ENCODE measurements at places on chromosomes 7 and 10.

DNA sequence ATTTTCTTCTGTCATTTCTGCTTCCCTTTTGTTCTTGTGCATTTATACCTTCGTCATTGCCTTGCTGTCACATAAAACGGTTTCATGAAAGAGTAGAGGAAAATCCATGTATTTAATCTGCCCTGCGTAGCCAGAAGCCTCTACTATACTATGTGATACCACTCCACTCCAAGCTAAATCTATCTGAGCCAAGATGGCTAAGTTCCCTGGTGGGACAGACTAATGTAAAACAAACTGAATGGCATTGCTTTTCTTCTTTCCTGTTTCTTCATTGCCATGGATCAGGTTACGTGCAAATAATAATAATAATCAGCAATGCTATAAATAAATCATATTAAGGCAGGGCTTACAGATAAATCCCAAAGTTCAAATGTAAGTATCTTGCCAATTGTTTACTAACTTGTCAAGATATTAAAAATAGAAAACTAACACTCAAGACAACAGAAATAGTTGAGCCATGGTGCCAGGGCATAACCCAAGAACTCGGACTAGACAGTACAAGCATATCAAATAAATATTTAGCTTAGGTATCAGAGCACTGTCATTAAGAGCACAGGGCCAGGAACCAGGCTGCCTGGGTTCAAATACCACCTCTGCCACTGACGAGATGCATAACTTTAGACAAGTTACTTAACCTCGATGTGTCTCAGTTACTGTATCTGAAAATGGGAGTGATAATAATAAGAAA is 151.4 kb downstream of the PDE1C start:
- no peak for DNase-seq

DNA sequence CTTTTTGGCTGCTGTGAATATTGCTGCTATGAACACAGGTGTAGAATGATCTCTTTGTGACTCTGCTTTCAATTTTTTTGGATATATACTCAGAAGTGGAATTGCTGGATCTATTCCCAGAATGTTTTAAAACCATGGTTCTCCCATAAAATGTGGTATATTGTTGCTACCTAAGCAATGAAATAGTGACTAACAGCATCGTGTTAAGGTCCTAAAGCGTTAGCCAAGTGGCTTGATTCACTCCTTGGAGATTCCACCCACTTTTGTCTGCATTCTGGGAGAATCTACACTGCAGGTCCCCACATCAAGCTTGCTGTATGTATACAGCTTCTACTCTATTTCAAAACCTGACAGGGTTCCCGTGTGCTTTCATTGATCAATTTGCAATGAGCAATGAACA is 105.6 kb downstream of the CDK6 start:
- DNase-seq = no peak

DNA sequence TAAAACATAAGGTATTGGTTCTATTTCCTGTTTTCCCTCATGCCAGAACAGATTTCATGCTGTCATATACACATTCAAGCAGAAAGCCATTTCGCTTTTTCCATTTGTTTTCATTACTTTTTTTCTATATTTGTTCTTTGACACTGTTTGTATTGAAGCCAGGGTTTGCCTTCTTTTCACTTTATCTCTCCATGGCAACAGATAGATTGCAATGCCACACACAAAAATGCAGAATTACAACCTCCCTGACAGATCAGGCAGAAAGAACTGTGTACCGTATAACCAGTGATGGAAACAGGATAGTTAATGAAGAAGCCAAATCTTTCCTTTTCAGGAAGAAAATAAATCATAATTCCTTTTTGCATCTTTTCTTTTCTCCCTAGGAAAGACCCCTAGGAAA is 103.0 kb upstream of the PCGF5 start:
- DNase-seq = no peak

DNA sequence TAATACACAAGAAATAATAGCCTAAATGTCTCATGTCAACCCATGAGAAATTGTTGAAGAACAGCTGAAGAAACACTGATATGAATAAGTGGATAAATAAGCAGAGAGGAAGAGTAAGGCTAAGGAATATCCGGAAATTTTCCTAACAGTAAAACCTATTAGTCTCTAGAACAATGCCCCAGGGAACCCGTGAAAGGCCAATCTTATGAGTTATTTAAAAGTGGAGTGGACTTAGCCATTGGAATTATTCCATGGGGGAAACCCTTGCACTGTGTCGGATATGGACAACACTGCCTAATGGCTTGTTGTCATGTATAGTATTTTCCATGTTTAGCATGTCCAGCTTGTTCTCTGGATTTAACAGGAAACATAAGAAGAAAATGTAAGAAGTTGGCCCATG is 217.2 kb upstream of the PLXNA4 start:
- DNase-seq = no peak

GRCh38 chr7:111825046-111825445 is 262.8 kb upstream of the IMMP2L start:
- no peak for DNase-seq

DNA sequence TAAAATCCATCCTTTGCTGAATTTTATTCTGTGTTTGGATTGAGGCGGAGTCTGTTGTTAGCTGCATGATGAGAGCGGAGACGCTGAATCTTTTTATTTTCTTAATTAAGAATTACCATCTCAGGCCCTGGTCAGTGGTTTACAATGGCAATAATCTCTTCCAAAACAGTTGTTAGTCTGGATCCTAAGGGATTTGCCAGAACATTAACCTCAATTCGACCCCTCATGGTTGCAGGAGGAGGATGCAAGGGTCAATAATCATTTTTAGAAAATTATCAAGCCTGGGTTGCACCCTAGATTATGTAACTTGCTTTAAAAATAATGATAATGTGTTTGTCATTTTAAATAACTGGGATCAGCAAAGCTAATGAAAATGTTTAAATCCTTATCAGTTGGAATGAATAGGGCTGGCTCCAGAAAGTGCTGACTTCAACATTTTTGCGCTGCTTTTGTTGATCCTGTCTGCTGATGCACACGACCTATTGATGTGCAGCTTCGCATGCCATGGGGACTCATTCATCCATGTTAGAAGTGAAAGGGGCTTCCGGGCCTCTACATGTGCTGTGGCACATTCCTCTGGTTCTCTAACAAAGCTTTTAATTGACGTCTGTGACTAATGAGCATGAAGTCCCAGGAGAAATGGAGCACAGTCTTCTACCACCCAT is 80.7 kb upstream of the KIAA1217 start:
- no peak for DNase-seq

DNA sequence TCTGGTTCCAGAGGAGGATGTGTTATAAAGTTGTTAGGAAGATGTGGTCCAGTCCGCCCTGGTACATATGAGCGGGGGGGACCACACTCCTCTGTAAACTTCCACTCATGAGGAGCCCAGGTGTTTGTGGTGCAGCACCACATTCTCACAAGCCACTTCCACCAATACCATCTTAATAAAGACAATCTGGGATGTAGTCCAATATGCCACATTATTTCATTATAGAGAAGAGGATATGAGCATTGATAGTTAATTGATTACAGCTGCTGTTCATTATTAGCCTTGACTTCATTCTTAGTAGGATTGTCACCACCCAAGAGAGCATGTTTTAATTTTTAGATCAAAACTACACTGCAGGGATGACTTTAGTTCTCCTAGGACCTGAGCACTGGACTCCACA is 40.5 kb downstream of the ERCC6 start:
- DNase-seq = no peak

GRCh38 chr10:78700413-78700812 is 368.4 kb upstream of the ZMIZ1 start:
- no peak for DNase-seq

GRCh38 chr7:141181812-141182211 is 107.9 kb downstream of the TMEM178B start:
- DNase-seq = no peak

DNA sequence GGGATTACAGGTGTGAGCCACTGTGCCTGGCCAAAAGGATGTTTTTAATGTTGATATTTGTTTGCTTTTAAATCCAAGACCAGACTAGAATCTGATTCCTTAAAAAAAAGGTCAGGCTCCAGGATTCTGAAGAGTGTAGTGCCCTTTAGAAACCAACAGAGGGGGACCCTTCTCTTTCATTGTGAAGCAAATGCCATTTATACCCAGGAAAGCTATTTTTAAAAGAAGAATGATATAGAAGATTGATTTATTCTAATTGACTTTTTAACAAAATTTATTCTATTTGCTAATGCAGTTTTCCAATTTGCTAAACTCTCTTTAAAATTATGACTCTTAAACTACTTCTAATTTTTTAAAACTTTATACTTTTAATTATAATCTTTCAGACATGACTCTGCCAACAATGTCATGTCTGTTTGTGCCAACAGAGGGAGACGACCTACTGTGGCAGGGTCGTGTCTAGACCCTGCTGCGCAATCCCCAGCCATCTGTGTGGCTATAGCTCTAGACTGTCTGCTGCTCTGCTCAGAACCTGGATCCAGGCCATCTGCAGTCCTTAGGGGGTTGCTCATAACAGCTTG is 201.0 kb upstream of the IMMP2L start:
- no peak for DNase-seq

DNA sequence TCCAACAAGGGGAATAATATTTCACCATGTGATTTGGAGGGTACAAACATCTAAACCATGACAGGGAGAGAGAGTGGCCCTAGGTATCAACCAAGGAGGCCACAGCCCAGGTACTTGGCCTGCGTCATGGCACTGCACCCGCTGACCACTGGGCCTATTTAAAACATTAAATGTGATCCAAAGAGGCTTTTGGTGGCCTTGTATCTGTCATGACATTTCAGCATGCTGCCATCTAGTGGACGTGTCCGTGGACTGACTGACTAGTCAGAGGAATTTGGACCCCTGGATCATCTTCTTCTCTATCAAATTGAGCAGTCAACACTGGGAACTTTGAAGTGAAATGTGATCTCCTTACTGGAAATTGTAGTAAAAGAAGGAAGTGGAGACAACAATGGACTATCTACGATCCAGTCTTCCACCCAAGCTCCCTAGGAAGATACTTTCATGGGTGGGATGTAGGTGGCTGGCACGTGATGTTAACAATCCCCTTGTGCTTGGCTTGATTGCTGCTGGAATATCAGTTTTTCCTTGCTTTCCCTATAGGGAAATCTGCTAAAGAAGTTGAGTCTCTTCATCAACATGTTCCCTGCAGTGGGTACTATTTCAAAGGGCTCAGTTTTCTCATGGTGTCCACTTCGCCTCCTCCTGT is 24.6 kb upstream of the ITGA8 start:
- DNase-seq = peak; percentile 14
